ENCODE measurements at places on chromosomes 12 and 14.

DNA sequence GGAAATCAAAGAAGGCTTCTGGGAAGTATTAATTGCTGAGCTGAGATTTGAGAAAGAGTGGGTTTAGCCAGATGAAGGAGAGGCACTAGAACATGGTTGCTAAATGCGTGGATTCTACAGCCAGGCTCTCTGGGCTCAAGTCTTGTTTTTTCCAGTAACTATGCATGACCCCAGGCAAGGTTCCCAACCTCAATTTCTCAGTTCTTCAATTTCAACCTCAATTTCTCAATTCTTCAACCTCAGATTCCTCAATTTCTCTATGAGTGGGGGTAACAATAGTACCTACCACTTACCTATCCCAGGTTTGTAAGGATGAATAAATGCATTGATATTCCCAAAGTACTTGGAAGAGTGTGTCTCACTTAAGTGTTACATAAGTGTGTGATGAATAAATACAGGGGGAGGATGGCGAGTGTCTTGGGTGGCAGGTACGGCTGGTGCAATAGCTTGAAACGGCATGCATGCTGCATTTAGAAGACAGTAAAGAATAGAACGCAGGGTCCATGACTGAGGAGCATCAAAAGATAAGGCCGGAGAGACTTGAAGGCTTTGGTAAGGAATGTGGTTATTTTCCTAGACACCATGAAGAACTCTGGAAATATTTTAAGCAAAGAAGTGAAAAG is 149.1 kb upstream of the ATP2B1 start:
- no peak for DNase-seq

DNA sequence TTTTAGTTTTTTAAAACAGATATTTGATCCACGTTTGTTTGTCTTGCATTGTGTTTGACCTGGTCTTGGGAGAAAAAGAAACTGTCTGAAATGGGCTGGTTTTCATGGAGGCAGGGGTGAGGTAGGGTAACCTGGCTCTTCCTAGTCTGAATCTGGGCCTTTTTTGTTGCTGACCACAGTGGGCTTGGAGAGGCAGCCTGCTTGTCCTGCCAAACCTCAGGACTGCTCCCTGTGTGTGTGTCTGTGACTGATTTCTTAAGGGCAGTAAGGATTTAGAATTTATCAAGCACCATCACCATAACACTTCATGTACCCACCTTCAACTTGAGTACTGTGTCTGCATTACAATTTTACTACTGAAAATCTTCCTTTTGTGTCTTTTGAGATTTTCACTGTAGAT is 28.5 kb downstream of the DAAM1 start:
- DNase-seq: no peak

- no peak for DNase-seq
Measured at GRCh38 chr12:31664038-31664437, 4.5 kb downstream of the ETFBKMT start.

DNA sequence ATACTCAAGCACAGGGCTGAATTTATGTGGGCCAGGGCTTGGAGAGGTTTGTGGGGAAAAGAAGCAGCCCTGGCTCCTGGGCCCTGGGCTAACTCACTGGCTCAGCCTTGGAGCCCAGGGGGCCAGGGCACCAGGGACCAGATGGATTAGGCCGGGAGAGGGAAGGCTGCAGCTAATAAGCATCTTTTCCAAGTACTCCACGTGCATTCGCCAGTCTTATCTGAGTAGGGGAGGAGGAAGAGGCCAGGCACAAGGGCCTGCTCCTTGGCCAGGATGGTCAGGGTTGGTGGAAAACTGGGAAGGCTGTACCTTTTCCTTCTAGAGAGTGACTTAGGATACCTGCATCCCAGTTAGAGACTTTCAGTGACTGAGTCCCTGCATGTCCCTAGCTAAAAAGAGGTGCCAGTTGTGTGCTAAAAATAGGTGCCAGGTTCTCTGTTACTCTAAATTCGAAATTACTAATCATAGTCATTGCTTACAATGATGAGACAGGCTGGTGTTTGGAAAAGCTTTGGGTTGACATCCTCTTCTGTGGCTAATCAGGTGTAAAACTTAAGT is 1.3 kb downstream of the GLRX5 start:
- DNase-seq: no peak

DNA sequence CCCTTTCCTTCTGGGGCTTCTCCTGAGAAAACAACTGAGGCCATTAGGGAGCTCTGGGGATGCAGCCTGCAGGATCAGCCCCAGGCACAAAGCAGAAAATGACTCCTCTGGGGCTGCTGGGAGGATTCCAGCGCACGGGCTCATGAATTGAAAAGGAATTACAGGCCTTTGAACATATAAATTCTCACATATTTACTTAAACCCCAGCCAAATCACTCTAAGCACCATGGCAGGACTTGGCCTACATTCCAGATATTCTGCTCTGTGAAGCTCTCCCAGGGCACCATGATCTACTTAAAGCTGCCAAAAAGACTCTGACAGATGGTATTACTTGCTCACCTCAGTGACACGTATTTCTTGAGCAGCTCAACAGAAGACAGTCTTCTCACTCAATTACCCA is 87.2 kb downstream of the ZFC3H1 start:
- no peak for DNase-seq

- DNase-seq: no peak
Measured at GRCh38 chr12:10562306-10562933, 51.0 kb downstream of the MAGOHB start.

DNA sequence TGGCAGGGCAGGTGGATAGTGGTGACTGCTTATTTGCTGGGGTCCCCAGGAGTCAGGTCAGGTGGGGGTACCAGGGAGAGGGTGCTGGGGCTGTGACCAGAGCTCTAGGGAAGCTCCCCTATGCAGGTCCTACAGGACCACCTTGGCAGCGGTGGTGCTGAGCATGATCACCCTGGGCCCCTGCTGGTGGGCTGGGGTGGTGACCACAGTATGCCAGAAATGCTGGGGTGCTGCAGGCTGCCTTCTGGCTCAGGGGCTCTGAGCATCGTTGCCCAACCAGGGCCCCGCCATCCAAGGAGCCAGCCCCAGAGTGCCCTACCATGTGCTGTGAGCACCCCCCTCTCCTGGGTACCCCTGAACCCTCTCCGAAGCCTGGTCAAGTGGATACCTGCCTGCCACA is 17.5 kb upstream of the NUDT14 start:
- DNase-seq: no peak

GRCh38 chr12:115646210-115646609 is 631.3 kb downstream of the MED13L start:
- no peak for DNase-seq

- no peak for DNase-seq
Measured at GRCh38 chr14:100419856-100420255, 96.7 kb downstream of the SLC25A47 start.

DNA sequence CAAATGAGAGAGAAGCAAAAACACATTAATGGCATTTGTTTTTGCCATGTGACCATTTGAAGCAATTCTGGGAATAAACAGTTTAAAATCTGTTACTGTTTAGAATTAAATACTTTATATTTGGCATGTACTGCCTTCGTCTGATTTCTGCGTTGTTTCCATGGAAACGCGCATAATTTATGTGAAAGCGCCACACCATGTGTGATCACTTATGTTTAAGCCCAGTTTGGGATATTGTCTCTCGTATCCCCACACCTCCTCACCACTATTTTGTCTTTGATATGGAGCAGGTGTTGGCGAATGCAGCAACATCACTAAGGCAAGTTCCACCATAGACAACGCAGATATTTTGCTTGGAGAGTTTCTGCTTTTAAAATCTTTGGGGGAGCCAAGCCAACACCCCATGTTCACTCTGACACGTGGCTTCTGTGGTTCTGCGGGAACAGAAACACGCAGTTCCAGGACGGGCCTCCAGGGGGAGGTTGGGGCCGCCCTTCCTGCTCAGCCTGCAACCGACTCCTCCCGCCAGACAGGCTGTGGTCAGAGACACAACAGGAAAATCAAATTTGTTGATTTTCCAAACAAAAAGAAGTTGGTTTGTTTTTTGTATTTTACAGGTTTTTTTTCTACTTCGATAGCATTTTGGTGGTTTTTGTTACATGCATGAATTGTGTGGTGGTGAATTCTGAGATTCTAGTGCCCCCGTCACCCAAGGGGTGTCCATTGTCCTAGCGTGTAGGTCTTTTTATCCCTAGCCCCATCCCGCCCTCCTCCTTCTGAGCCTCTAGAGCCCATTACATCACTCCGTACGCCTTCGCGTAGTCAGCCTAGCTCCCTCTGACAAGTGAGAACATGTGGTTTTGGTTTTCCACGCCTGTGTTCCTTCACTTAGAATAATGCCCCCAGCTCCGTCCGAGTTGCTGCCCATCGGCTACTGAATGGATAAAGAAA is 101.9 kb upstream of the SFSWAP start:
- DNase-seq: peak; percentile 35

GRCh38 chr14:63438065-63438757 is 105.0 kb downstream of the PPP2R5E start:
- DNase-seq: no peak

- no peak for DNase-seq
Measured at GRCh38 chr12:50325890-50326391, 42.6 kb upstream of the LIMA1 start.

- no peak for DNase-seq
Measured at GRCh38 chr12:74170645-74171477, 366.8 kb upstream of the ATXN7L3B start.

GRCh38 chr14:61746881-61747280 is 15.3 kb upstream of the SNAPC1 start:
- DNase-seq: no peak

- no peak for DNase-seq
Measured at GRCh38 chr14:31479027-31479426, 8.8 kb downstream of the GPR33 start.

- DNase-seq: no peak
Measured at GRCh38 chr12:14396071-14396470, 30.6 kb downstream of the ATF7IP start.

DNA sequence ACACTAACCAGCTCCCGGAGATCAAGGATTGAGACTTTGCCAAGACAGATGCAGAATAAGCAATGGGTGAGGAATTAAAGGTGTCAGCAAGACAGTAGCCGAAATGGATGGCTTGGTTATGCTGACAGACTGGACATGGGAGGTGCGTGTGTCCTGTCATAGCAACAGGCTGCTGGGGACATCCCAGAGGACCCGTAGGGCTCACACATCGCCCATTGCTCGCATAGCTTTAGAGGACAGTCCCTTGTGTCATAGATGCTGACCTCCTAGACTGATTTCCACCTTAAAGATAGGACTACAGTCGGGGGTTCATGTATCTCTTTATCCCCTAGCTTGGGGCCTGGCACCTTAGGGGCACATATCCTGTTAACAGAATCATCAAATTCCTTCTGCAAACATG is 324.5 kb downstream of the MED13L start:
- no peak for DNase-seq
